ENCODE measurements at places on chromosomes 1 and 21.
A peak's percentile ranks its signal among the peaks of the same experiment; 100 is the strongest.

DNA sequence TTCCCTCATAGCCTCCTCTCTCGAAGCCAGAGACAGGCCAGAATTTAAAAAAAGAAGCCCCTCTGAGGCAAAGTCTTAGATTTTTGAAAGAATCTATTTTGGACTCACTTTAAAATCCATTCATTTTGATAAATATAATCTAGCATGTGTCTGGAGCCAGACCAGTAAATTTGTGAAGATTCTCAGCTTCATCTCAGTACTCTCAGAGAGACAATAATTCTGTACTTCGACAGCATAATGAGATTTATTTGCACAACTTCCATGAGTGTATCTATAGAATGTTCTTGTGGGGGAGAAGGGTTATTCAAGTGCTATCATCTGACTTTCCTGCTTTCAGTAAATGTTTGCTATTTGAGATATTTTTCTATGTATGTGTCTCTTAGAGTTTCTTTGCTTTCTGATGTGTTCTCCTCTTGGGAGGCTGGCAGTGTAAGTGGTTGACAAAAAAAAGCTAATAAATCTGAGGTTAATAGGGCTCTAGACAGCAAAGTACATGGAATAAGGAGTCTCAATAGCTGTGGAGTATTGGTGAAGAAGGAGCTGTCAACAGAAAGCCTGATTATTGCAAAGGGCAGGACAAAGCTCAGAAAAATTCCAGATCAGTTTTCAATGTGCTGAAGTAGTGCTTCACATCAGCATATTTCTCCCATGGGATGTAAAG lies 223.0 kb downstream of the PTBP2 start:
- no peaks in the 10 kb centered on the region for H3K4me1 ChIP-seq
- H3K27me3 ChIP-seq, result peaks cover 11% of the 10 kb centered on the region
- no peak for DNase-seq
- no peaks in the 10 kb centered on the region for H3K36me3 ChIP-seq
- H3K4me3 ChIP-seq, result no peak overlapping the region
- H3K27ac ChIP-seq, result no peak overlapping the region

- peaks cover 20% of the 10 kb centered on the region for H3K4me1 ChIP-seq
- H3K27me3 ChIP-seq, result no peaks in the 10 kb centered on the region
- H3K4me3 ChIP-seq, result no peak overlapping the region
- DNase-seq, result no peak
These were observed 1.9 kb downstream of the GJA5 start for GRCh38 chr1:147758379-147759100.

DNA sequence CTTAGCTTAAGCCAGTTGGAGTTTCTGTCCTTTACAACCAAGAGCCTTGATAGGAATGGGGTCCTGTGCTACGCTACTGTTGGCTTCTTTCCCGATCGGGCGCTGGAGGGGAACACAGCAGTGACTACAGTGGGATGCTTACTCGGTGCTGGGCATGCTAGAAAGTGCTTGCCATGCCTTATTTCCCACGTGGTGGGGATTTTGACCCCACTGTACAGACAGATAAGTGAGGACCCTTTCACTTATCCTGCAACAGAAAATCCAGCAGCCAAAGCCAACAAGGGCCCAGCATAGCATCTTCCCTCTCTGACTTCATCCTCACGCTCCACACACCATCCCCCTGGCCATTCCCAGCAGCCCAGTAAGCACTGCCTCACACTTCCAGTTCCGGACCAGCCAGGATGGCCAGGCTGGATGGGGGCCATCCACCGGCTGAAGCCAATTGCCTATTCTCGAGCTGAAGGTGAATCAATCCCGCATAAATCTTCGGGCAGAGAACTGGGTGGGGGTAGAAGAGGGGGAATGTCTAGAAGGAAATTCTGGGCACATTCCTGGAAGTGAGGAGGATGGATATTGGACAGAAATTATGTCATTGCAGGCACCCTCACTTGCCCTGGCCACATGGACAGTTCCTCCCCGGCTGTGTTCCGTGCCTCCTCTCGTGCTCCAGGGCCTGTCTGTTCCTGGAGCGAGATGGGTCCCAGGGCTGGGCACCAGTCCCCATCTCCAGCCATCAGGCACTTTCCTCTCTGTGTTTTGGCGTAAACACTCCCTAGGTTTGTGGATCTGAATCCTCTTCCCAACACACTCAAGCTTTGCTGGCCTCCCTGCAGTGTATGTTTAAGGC lies 2.0 kb upstream of the ABCG1 start:
- no peaks in the 10 kb centered on the region for H3K36me3 ChIP-seq
- H3K27ac ChIP-seq, result no peak overlapping the region
- peaks cover 11% of the 10 kb centered on the region for H3K4me1 ChIP-seq

DNA sequence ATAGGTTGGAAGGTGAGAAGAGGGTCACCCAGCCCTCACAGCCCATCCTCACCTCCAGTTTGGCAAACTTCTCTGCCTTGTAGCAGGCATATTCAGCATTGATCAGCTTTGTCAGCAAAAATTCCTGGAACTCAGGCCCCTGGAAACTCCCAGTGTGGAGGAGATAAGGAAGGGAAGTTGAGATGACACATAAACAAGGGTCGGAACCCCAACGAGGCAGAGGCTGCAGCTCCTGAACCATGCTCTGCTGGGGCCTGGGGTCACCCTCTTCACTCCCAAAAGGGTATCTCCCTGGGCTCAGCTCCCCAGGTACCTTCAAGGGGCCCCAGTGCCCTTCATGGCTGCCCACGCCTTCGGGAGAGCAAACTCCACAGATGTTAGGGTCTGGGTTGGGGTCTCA lies 60.4 kb downstream of the RAP1GAP start:
- no peak for DNase-seq
- no peaks in the 10 kb centered on the region for H3K36me3 ChIP-seq
- no peaks in the 10 kb centered on the region for H3K27me3 ChIP-seq
- H3K4me1 ChIP-seq, result peaks cover 10% of the 10 kb centered on the region
- H3K27ac ChIP-seq, result no peak overlapping the region

DNA sequence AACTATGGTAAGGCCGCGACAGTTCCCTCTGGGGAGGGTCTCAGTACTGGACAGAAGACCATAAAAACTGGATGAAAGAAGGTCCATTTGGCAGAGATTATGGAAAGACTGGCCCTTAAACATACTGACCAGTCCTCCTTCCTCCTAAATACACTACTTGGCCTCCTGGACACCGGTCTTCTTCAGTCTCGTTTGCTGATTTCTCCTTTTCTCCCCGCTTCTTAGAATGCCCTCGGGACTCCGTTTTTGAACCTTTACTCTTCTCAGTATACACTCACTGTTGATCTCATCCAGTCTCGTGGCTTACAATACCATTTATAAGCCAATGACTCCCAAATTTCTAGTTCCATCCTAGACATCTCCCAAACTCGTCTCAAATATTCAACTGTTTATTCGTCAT lies 694 bp upstream of the MRPL9 start:
- H3K27ac ChIP-seq, result peak overlapping the region; percentile 86
- peak overlapping the region; percentile 78 for H3K4me3 ChIP-seq
- no peaks in the 10 kb centered on the region for H3K27me3 ChIP-seq
- no peak for DNase-seq

DNA sequence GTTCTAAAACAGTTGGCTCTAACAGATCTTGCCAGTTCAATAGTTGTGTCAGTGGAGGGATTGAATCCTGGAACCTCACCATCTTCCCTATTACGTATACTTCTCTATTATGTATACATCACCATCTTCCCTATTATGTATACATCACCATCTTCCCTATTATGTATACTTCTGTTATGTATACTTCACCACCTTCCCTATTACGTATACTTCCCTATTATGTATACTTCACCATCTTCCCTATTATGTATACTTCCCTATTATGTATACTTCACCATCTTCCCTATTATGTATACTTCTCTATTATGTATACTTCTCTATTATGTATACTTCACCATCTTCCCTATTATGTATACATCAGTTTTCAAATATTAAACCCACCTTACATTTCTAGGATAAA lies 34.4 kb upstream of the HP1BP3 start:
- no peak overlapping the region for H3K4me3 ChIP-seq
- H3K27ac ChIP-seq, result no peak overlapping the region
- no peaks in the 10 kb centered on the region for H3K27me3 ChIP-seq
- peaks cover 8% of the 10 kb centered on the region for H3K36me3 ChIP-seq
- DNase-seq, result no peak

GRCh38 chr1:17539477-17540254 lies at the start of gene ARHGEF10L:
ARHGEF10L (plus strand) TSS chr1:17539698; CDS start chr1:17580596, 40,898 bp downstream.
- no peak within 1 kb of the TSS for H3K4me3 ChIP-seq
- peaks cover 36% of the 10 kb centered on the region for H3K27me3 ChIP-seq
- H3K36me3 ChIP-seq, result no peaks in the 10 kb centered on the region
- no peak for DNase-seq

GRCh38 chr1:58045094-58045705 lies 501.3 kb downstream of the OMA1 start:
- H3K27me3 ChIP-seq, result peaks cover 3% of the 10 kb centered on the region
- no peak overlapping the region for H3K4me3 ChIP-seq
- no peak overlapping the region for H3K27ac ChIP-seq
- H3K4me1 ChIP-seq, result no peaks in the 10 kb centered on the region
- H3K36me3 ChIP-seq, result no peaks in the 10 kb centered on the region

DNA sequence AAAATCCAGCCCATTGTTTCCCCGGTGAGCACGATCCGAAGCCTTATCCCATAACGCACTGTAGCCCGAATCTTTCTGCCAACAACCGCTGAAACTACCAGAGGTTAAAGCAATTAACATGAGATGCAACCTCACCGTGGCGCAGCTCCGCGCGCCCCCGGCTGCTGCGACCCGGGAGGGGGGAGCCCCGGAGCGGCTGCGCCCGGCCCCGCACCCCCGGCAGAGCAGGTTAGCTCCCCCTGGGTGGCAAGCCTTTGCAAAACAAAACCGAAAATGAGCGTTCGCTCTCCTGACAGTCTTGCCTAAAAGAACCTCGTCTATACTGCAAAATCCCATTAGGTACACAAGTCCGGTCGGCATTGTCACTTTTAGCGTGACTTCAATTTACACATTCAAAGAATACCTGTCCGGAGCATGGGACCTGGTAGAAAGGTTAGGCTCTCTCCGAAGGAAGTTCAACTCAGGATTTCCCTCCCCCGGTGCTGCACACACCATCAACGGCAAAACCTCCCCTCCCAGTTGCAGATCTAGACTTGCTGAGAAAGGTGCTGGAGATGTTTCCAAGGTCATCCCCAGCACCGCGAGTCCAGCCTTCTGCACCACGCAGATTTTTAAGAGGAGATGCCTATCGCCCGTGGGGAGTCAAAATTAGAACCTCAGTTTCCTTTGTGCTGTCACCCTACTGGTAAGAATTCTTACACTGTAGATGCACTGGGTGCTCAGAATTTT lies 107.5 kb downstream of the ZNF281 start:
- H3K36me3 ChIP-seq, result no peaks in the 10 kb centered on the region
- no peak overlapping the region for H3K27ac ChIP-seq
- peak overlapping the region; percentile 76 for H3K4me3 ChIP-seq
- peaks cover 14% of the 10 kb centered on the region for H3K4me1 ChIP-seq
- peak; percentile 67 for DNase-seq

Measured in activated CD4-positive, alpha-beta memory T cell treated with anti-CD3 and anti-CD28 coated beads for 36 hours (primary cell).